ENCODE measurements at places on chromosomes 2 and 18. TPM values are rescaled to one million over a fixed set of nuclear protein-coding genes. Genes with fewer than 3 reads are reported as not detected.

KLHL14 gene
- total RNA-seq, result 1.3 TPM

DNA sequence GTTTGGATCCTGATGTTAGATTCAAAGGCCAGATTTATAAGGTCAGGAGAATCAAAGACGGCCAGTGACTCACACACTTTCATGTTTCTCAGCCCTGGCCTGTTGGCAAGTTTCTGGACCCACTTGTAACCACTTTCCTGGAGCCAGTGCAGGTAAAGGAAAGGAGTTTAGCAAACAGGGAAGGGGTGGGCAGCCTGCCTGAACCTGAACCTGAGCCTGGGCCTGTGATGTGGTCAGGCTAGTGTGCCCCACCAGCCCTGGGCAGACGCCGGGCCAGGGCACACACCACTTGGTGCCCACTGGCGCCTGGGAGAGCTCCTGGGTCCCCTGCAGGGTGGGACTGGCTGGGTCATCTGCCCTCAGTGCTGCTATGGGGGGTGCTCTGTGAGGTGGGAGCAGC, 100.5 kb upstream of the SPRED2 start:
- DNase-seq, result no peak

- DNase-seq, result peak; percentile 19
Observed at GRCh38 chr18:60024345-60024744, 124.5 kb downstream of the PMAIP1 start.

- peak; percentile 65 for DNase-seq
Observed at GRCh38 chr2:237702441-237703391, 75.3 kb downstream of the LRRFIP1 start.

Data from A673 (cell line).